ENCODE measurements at places on chromosomes 5 and 9.

DNA sequence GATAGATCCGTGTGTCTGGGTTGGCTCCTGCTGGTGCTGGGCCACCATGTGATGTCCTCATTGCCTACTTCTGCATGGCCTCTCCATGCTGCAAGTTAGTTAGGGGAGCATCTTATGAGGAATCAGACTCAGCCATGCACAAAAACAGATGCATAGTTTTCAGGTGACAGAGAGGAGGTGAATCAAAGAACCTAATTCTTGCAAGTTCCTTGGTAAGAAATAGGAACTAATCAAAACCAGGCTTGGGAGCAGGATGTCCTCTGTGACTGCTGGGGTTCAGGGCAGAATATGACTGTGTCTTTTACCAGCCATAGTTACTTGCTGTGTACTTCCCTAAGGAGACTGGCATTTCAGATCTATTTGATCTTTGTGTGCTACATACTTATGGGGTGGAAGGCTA is 61.6 kb downstream of the C9orf152 start:
- no peak for DNase-seq

DNA sequence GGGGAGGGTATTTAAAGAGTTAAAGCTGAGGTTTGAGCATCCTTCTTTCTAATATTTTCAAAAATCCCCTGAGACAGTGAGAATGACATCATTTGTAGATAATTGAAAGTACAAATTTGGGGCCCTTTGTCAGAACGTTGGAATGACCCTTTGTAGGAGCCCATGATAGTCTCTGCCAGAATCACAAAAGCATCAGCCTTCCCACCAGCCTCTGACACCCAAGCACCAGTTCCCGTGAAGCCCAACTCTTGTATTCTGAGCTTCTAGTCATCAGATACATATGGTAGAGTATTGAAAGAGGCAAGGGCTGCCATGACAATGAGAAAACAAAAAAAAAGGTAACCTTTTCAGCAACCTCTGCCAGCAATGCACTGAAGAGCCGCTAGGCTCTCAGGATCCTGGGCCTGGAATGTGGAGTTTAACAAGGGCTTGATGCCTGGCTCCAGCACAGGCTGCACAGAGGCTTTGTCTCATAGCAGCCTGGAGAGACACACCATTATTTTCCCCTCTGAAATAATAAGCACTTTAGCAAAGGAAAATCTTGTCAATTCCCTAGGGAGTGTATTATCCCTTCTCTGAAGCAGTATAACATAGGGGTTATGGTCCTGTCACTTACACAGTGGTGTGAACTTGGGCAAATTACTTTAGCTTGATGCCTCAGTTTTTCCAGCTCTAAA is 114.4 kb downstream of the ZNF608 start:
- DNase-seq: no peak

- DNase-seq: no peak
Observed at GRCh38 chr9:14344053-14344524, 30.1 kb upstream of the NFIB start.

GRCh38 chr9:91384954-91385353 is 23.2 kb upstream of the AUH start:
- DNase-seq: no peak

DNA sequence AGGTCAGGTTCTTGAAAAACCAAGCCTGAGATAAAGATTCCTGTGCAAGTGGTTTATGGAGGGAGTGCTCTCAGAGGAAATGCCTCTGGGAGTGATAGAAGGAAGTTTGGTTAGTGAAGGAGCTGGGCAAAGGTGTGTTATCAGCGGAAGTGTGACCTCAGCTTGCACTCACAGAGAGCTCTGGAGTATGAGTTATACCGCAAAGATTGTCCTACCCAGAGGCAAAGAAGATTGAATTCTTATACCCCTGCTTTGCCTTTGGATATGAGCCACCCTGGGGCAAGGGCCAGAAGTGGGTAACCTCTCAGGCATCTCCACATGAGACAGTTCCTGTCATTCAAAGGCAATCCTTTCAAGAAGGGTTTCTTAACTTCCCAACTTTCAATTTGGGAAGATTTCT is 145.6 kb downstream of the MUSK start:
- DNase-seq: peak; percentile 23

DNA sequence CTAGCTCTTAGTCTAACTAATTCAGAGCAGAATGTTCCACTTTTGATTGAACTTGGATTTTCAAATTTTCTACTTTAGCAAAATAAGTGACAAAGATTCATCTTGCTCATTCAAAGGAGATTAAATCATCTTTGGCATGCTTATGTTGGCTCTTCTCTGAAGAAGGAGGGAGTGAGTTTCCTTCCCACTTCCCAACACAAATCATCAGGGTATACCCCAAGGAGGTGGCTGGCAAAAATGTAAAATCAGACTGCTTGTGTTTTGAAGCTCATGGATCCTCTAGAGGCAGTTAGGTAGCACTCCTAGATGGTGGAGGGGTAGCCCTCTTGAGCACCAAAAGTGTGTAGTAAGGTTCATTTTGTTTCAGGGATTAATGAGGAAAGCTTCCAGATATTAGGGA is 343.1 kb downstream of the OSTF1 start:
- no peak for DNase-seq

DNA sequence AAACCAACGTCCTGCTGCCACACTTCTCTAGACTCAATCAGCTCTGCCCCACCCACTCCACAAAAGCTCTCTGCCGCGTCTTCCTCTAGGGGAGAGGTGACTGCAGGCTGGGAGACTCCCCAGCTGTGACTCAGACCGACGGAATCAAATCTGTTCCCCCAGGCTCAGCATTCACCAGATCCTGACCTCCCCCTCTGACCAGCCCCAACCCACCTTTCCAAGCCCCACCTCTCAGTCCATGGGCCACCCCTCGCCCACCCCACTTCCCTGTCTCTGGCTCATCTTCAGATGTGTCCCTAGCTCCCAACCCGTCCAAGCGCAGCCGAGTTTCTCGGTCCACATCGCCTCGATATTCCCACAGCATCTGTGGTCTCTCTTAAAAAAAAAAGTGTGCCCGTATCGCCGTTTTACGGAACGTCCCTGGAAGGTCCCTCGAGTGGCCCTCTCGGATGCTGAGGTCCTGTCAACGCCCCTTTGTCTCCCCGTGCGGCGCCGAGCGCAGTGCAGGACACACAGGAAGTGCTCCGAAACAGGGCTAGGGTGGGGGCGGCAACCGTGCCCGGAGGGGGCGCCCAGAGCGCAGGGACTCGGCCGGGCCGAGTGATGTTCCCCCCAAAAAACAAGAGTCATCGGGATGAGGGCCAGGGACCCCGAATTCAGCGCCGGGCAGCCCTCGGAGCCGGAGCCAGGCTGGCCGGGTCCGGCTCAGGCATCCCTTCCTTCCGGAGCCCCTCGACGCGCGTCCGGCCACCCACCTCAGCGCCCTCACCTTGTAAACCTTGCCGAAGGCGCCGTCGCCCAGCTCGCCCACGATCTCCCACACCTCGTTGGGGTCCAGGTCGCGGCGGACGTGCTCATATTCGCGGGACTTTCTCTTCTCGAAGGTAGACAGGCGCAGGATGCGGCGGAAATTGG is 649 bp downstream of the STK10 start:
- DNase-seq: peak; percentile 60

GRCh38 chr9:133275105-133276000 is at the start of gene ABO:
ABO (minus strand) TSS chr9:133275201.
- no peak for DNase-seq

DNA sequence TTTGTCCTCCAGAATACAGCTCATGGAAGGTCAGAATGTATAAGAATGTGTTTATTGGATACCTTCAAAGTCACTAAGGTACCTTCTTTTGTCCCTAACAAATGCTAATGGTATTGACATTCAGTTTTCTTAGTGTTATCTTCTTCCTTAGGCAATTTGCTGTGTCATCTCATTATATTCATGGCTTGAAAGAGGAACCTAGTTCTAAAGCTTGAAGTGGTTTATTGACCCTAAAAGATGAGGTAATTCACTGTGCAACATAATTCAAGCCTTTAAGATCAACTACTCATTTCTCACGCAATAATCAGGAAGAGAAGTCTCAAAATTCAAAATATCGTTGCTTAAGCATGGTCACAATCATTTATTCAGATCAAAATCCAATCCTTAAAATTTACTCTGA is 342.7 kb upstream of the RIOK2 start:
- DNase-seq: no peak

All from fibroblast of the aortic adventitia (primary cell).